ENCODE measurements at places on chromosomes 6 and 20.
A peak's percentile ranks its signal among the peaks of the same experiment; 100 is the strongest.

DNA sequence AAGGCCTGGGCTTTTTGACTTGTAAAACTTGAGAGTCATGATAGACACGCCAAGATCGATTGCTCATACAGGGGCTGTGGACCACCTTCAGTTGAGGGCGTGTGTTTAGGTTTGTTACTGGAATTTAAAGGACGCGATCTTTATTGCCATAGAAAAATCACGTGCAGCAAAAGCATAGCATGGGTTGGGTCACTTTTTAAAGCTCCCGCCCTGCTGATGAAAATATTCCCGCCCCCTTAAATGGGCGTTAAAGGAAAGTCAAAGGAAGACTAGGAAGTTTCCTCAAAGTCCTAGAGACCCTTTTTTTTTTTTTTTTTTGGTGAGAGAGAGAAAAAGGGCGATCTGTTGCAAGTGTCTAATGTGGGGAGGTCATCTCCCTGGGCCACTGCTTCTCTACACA, 23.1 kb downstream of the TFAP2A start:
- no peak for DNase-seq

DNA sequence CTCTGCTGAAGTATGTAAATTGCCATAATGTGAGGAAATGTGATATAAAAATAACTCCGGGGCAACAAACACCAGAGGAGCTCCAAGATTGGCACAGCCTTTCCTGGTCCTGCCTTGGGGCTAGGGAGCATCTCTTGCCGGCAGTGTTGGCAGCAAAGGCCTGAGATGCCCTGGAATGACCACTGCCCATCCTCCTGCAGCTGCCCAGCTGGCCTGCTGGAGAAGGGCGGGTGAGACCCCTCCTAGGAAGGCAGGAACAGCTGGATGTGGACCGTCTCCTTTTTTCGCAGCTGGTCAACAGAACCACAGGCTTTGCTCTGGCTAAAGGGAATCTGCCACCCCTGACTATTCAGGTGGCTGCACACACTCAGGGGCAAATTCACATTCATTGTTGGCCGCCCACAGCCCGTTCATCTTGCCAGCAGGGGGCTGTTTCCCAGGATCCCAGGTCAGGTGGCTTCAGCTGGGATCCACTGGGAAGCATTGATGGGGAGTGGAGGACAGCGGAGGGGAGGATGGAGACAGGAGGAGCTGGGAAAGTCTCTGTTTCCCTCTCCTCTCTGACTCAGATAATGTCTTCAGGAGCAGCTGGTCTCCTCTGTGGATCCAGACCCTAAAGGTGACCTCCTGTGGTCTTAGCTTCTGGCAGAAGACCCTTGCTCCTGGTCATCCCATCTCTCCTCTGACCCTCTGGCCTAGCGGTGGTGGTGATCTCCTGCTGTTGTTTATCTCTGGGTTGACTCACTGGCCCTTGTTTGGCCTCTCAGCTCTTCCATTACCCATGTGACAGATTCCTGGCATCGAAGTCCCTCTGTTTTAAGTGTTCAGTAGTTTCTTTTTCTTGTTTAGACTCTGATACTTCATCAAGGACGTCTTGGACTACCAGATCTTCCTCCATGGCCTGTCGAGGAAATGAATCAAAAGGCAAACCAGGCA, 336.7 kb downstream of the DHX35 start:
- peak; percentile 45 for DNase-seq

DNA sequence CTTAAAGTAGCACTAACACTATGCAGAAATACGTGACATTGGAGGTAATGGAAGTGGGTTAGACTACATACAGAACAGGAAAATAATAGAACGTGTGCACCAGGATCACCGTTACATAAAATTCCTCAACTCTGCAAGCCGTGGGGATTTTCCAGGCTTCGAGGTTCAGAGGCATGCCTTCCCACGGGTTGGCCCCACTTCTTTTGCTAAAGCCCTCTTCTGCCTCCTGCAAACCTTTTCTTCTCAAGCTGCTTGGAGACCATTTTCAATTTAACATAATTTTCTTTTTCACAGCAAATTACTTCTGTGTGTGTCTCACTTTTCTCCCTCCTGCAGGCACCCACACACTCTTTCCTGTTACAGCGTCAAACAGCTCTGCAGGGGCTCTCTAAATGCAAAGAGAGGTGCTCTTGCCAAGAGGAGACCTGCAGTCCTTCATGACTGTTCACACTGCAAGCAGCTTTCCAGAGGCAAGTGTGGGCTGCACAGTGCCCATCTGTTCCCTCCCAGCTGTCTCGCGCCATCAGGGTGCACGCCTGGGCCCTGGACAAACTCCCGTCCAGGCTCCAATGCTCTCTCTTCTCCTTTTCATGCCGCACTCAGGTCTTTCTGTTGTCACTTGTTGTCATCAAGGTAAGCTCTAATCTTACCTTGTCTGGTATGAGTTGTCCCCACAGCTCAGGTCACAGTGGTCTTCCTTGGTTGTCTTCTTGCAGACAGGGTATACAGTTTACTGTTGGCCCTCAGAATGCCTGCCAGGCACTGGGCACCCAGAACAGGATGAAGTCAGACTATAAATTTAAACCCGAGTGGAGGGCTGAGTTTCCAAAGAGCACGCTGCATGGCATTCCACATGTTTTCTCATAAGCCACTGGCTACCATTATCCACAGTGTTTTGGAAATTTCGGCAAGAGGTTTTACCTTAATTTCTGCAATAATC, 164.8 kb upstream of the GGTLC1 start:
- DNase-seq: peak; percentile 47

GRCh38 chr6:161947371-161947770, 673.5 kb upstream of the AGPAT4 start:
- no peak for DNase-seq

DNA sequence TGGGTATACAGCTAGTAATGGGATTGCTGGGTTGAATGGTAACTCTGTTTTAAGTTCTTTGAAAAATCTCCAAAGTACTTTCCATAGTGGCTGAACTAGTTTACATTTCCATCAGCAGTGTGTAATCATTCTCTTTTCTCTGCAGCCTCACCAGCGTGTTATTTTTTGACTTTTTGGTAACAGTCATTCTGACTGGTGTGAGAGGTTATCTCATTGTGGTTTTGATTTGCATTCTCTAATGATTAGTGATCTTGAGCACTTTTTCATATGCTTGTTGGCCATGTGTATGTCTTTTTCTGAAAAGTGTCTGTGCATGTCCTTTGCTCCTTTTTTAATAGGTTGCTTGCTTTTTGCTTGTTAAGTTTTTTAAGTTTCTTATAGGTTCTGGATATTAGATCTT, 194.2 kb upstream of the PHACTR1 start:
- no peak for DNase-seq

DNA sequence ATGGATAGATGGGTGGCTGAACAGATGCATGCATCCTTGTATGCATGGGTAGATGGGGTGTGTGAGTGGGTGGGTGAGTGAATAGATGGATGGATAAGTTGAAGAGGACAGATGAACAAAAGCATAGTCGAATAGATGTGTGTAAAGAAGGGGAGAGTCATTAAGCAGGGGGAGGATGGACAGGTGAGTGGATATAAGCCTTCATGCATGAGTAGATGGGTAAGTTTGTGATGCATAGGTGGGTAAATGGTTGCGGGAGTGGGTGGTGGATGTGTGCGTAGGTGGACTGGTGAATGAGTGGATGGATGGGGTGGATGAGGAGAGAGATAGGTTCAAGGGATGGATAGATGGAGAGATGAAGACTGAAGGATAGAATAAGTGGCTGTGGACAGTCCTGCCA, 29.6 kb downstream of the HLA-DPB1 start:
- no peak for DNase-seq

- peak; percentile 40 for DNase-seq
Measured at GRCh38 chr20:57205606-57206219, 60.7 kb downstream of the BMP7 start.

DNA sequence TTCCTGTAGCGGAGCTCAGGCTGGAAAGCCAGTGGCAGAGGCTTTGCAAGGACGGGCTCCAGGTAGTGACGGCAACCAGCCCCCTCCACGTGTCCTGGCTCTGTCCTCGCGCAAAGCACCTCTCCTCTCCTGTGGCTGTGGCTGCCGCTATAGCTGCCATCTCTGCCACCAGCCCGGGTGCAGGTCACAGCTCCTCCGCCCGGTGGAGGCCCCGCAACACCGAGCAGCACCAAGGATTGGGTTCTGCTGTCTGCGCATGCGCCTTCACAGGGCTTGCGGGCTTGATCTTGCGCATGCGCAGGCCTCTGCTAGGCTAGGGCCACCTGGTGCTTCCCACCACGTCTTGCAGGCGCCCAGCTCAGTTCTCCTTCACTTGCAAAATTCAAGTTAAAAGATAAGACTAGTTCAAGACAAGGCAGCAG, 625.4 kb downstream of the QKI start:
- no peak for DNase-seq

- DNase-seq: no peak
Measured at GRCh38 chr6:35063701-35064280, 77.3 kb downstream of the TCP11 start.

GRCh38 chr20:42474646-42475045, 715.1 kb downstream of the PTPRT start:
- DNase-seq: no peak

- DNase-seq: no peak
Measured at GRCh38 chr6:169841907-169842606, 90.6 kb downstream of the ERMARD start.

- peak; percentile 29 for DNase-seq
Measured at GRCh38 chr6:14270925-14271788, 153.6 kb downstream of the CD83 start.

DNA sequence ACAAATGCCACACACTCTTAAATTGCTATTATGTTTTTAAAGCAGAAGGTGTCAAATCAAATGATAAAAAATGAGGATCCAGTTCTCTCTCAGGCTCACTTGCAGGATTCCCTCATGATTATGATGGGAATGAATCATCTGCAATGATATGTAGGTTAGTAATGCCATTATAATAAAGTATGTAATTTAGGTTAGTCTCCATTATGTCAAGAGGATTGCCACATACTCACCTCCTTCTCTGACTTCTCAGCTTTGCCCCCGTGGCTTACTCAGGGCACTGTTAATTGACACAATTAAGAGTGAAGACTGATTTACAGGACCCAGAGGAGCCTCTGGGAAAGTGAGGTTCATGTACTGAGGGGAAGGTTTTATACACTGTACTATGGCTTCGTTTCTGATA, 591.7 kb upstream of the NRSN1 start:
- DNase-seq: no peak

- DNase-seq: no peak
Measured at GRCh38 chr6:50236164-50236563, 186.4 kb upstream of the DEFB112 start.

DNA sequence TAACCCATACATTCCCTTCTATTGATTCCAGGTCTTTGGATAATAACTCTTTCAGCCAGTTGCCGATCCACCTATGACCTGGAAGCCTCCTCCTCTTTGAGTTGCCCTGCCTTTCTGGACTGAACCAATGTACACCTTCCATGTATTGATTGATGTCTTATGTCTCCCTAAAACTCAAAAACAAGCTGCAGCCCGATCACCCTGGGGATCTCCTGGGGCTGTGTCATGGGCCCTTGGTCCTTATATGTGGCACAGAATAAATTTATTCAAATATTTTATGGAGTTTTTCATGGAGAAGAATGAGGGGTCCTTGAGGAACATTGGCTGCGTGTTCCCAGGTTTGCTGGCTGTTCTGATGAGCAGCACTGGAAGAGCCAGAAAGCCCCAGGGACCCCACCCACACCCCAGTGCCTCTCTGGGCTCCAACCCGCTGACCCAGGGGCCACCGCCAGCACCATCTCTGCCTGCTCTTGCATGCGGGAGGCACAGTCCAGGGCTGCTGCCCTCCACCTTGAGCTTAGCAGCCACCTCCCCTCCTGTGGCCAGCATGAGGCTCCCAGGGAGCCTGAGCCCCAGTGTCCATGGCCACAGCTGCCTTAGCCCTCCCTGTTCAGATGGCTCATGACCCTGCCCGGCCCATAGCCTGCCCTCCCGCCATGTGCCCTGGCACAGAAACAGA, 36.5 kb upstream of the CST7 start:
- DNase-seq: no peak

DNA sequence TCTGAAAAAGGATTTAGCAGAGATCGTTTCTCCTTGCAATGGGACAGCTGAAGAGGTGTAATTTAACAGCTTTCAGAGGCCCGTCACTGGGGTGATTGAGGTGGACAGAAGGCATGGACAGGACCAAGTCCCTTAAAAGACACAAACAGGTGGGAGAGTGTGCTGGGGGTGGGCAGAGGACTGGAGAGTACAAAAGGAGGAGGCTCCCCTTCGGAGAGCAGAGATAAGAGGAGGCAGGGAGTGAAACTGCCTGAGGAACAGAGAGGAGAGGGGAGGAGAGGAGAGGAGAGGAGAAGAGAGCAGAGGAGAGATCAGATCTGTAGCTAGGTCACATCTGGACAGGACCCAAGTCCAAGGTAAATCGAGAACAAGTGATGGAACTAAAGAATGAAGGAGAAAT, 48.6 kb upstream of the PKHD1 start:
- DNase-seq: peak; percentile 51

GRCh38 chr20:57593134-57593886, 26.9 kb downstream of the ZBP1 start:
- DNase-seq: no peak

DNA sequence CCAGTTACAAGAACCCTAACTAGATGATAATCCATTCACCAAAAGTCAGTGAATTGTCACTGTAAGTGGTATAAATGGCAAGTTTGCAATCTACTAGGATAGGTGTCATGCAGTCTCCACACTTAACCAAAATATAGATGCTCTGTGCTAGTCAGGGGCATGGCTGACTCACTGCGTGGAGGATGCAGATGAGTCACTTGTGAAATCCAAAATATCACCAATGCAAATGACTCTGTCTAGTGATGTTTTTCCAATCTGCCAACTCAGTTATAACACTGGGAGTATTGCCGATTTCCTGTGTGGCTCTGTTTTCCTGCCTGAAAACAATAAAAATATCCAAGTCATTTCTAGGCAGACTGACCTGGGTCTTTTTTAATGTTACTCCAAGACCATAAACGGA, 47.8 kb upstream of the NRSN1 start:
- DNase-seq: no peak

- DNase-seq: no peak
Measured at GRCh38 chr6:54291738-54292137, 16.5 kb upstream of the TINAG start.

GRCh38 chr6:137970368-137970767, 103.3 kb downstream of the TNFAIP3 start:
- DNase-seq: no peak

- DNase-seq: no peak
Measured at GRCh38 chr6:45422503-45423110, 44.9 kb upstream of the SUPT3H start.

- DNase-seq: no peak
Measured at GRCh38 chr6:14502551-14502950, 385.0 kb downstream of the CD83 start.
